GM04503 (cell line): ENCODE measurements at places on chromosomes 2 and 18.
A peak's percentile ranks its signal among the peaks of the same experiment; 100 is the strongest.

- no peak for DNase-seq
These were observed 551.4 kb upstream of the SLC39A10 start for GRCh38 chr2:195105581-195105980.

DNA sequence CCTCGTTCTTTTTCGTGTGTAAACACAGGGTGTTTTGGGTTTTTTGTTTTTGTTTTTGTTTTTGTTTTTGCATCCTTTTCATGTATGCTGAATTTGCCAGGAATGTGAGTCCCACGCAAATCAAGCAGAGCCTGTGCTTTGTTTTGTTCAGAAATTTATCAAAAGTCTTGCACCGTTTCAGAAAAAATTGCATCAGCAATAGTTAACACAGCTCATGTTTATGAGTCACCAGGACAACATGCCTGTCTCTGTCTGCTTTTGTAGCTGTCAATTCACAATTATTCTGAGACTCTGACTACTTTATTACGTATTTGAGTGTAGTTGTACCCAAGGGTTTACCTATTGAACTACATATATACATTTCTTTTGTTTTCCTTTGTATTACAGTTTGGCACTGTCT, 38.3 kb downstream of the MRPL44 start:
- DNase-seq = no peak

- peak; percentile 3 for DNase-seq
These were observed 56.6 kb downstream of the EPG5 start for GRCh38 chr18:45910405-45911023.

- DNase-seq = no peak
These were observed 97.2 kb upstream of the PKDCC start for GRCh38 chr2:41950666-41950960.

DNA sequence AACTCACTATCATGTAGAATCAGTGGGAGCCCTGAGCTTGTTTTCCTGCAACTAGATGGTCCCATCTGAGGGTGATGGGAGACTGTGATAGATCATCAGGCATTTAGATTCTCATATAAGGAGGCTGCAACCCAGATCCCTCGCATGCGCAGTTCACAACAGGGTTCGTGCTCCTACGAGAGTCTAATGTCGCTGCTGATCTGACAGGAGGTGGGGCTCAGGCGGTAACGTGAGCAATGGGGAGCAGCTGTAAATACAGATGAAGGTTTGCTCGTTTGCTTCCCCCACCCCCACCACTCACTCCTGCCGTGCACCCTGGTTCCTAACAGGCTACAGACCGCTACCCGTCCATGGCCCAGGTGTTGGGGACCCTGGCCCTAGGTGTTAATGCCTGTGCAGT, 113.6 kb downstream of the RNF144A start:
- DNase-seq = no peak

DNA sequence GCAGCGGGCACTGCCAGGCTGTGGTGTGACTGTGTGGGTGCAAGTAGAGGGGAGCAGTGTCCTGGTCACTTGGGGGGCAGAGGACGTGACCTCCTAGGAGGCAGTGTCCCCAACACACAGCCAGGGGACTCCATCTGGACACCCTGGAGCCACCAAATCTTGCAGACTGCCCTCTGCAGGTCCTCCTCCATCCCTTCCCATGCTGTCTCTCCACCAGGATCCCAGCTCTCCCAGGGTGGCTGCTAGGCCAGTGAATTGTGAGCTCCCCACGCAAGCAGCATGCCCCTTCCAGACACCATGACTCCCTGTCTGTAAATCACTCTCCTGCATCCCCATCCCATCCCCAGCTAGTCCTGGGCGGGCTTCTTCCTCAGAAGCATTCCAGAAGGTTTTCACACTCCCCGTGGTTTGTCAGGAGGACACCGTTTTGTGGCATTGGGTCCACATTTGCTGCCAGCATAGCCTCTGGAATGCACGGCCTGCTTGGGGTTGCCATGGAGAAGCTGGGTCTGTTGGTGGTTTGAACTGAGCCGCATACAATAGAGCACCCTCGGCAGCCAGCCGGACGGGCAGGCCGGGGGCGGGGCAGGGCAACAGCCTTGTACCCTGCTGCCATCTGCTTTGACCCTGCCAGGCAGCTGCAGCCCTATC, 210.7 kb downstream of the KLHL29 start:
- peak; percentile 67 for DNase-seq

DNA sequence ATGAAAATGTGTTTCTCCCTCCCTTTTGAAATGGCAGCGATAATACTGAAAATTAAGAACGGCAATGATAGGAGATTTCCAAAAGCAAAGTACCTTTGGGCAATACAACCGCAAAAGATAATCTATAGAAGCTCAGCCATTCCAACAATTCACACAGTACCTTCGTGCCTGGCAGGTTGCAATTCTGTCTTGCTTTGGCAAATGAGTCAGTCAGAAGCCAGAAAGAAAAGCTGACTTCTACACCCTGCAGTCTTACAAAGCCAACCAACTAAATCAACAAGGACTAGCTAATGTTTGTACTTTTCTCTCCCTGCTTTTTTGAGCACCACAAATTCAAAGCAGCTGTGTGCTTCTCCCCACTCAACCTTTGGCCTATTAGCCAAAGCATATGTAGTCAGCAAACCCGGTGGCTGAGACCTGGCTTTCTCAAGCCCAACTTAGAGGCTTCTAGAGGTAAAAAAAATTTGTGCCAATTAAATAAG, 25.7 kb upstream of the ID2 start:
- DNase-seq = no peak
